ENCODE measurements at places on chromosomes 7 and 10.

GRCh38 chr7:140923358-140924006 is 1.2 kb downstream of the BRAF start:
- no peak for DNase-seq

DNA sequence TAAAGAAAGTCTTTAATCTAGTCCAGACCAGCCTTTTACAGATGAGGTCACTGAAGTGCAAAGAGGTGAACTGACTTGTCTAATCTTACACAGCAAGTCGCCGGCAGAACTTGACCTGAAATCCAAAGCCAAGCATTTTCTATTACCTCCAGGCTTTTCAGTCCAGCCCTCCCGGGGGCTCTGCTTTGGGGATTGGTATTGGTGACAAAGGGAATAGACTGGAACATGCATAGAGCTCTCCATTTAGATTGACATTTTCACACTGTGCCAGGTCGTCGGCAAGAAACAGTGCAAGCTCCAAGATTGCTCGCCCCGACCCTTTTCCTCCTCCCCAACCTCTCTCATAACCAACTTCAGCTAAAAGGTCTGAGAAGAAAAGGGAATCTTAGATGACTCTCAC is 42.2 kb upstream of the MTPAP start:
- DNase-seq: no peak

GRCh38 chr7:43135129-43135528 is 22.7 kb downstream of the HECW1 start:
- DNase-seq: no peak

- no peak for DNase-seq
Measured at GRCh38 chr10:5895804-5896203, 5.8 kb downstream of the FBH1 start.

DNA sequence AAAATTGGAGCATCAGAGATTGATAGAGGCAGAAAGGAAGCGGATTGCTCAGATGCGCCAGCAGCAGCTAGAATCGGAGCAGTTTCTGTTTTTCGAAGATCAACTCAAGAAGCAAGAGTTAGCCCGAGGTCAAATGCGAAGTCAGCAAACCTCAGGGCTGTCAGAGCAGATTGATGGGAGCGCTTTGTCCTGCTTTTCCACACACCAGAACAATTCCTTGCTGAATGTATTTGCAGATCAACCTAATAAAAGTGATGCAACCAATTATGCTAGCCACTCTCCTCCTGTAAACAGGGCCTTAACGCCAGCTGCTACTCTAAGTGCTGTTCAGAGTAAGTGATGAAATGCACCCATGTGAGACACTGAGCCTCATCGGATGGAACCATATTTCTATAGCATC is 33.1 kb downstream of the STAMBPL1 start:
- DNase-seq: no peak

DNA sequence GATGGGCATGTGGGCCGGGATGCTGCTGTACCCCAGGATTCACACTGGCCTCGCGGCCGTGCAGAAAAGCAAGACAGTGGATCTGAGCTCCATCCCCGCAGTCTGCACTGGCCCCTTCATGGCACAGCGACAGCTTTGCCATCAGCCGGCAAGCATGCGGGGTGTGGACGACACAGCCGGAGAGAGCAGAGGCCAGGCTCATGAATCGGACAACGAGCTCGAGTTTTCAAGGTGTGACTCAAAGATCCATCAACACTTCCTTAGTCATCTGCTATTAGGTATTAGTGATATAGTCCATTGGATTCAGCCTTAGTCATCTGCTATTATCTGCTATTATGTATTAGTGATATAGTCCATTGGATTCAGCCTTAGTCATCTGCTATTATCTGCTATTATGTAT is 254.7 kb downstream of the KLF6 start:
- no peak for DNase-seq

GRCh38 chr10:133166828-133167692 is 7.0 kb downstream of the KNDC1 start:
- DNase-seq: no peak

DNA sequence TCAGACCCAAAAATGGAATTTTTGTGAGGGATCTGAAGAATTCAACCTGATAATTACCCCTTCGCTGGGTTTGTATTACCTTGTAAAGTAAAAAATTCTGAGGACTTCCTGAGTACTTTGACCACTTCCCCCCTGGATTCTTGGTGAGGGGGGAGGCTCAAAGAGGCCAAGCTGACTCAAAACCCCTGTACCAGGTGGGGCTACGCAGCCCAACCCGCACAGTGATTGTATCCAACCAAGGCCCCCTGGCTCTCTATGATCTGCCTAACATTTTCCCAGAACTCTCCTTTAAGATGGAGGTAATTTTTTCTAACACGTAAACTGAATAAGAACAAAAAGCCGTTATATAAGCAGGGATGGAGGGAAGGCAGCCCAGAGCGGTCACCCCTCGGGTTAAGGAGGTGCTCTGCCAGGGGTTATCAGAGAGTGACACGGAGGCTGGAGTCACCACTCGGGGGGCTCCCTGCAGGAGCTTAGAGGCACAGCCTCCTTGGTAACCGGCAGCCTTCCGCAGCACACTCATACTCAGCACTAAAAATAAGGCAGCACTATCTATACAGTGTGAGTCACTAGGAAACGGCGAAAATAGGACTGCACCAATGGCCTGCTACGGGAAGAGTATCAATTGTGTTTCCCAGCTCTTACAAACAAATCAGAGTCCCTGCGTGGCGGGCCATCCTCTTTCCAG is 255.4 kb downstream of the ELMO1 start:
- DNase-seq: no peak

- no peak for DNase-seq
Measured at GRCh38 chr10:106107706-106108105, 1056.8 kb downstream of the SORCS1 start.

DNA sequence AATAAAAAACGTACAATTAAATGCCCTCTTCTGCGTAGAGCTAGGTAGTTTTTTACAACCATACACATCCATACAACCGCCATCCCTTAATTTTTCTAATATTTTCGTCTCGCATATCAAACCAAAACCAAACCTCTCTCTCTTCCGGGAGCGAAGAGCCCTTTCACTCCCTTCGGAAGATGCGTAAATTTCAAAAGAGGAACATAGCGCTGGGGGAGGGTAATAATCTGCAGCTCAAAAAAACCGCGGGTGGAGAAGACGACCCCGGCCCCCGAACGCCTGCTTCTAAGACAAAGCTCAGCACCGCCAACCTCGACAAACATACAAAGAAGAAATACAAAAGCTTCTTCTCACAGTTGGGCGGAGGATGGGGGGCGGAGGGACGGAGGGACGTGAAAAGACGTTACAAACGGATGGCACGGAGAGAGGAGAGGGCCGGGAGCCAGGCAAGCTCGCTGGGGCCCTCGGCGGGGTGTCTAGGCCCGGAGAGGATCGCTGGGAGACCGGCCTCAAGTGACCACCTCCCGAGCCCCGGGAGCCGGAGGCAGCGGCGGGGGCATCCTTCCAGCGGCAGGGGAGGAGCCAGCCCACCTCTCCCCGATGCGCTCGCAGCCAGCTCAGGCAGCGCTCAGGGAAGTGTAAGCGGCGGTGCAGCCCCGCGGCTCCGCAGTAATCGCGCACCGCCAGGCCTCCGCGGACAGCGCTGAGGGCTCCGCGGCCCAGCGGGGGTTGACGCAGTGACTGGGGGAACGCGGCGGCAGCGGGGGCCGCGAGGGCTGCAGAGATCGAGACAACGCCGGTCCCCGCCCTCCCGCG is 851 bp downstream of the MKRN1 start:
- DNase-seq: no peak

- no peak for DNase-seq
Measured at GRCh38 chr7:128867241-128867640, 4.6 kb downstream of the ATP6V1F start.

DNA sequence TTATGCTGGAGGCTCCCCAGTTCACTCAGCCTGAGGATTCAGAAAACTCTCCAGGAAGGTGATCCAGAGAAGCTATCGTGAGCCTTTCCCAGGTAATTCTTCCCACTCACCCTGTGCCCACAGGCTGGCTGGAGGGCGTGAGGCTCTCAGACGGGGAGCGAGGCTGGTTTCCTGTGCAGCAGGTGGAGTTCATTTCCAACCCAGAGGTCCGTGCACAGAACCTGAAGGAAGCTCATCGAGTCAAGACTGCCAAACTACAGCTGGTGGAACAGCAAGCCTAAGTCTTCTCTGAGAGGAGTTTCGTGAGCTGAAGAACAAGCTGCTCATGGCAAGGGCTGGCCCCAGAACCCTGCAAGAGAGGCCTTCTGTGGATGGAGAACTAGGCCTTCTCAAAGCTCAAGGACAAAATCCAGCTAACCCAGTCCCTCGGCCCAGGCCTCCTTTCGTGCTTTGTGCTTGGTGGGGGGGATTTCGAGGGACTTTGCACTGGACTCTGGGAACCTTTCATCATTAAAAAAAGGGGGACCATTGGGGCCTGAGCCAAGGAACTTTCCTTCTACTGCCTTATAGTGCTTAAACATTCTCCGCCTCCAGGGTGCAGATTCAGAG is 23.6 kb downstream of the NOBOX start:
- no peak for DNase-seq

- DNase-seq: no peak
Measured at GRCh38 chr10:24929904-24930303, 22.5 kb downstream of the PRTFDC1 start.

DNA sequence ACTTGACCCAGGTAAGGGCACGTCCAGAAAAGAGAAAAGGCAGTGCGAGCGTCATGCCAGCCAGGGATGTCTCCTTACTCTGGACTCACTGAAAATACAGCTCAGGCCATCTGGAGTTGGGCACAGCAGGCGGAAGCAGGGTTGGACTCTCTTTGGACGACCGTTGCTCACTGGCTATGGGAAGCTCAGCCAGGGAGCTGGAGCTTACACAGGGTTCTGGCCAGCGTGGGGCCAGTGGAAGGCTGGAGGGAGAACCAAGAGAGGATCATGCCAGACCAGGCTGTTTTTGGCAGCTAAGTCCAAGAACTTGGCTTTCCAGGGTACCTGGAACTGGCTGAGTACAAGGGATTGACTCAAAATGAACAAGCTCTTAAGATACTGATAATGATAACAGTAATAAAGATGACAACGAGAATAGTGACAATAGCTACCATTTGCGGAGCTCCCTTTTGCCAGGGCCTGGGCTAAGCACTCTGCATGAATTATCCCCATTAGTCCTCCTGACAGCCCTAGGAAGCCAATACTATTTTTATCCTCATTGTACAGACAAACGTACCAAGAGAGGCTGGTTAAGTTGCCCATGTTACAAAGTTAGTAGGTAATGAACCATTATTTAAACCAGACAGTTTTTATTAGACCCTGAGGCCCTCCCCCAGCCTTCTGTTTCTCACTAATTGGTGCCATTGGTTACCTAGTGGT is 177.6 kb downstream of the PTPN20 start:
- no peak for DNase-seq

GRCh38 chr10:132918264-132918616 is 24.1 kb downstream of the CFAP46 start:
- no peak for DNase-seq

- no peak for DNase-seq
Measured at GRCh38 chr10:49271346-49271745, 27.6 kb upstream of the C10orf71 start.

GRCh38 chr10:4802711-4803487 is 23.1 kb upstream of the AKR1E2 start:
- no peak for DNase-seq

- no peak for DNase-seq
Measured at GRCh38 chr7:150972023-150972468, 6.1 kb downstream of the KCNH2 start.

DNA sequence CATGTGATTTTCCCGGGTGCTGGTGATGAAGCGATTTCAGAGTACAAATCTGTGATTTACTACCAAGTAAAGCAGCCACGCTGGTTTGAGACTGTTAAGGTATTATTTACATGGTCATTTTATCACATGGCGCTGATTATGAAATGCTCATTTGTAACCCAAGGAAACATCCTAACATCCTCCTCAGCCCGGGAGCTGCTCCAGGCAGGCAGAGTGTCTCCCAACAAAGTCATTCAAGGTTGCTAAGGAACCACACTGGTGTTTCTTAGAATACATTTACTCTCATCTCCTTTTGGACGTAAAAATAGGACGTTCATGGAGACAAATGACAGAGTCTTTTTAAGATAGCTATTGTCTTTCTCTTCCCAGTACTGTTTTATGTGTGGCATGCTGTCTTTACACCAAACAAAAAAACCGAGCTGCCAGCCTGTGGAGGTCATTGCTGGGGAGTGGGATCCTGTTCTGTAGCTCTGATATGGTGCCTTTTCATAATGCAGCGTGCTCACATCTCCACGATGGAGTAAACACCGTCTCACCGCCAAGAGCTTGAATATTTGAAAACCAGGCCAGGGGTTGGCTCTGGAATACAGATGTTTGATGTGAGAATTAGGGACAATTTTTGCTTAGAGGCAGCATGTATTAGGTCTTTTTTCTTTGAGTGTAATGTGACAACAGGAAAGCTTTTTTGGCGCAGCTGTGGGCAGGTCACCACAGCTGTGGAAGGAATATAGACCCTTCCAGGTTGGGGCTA is 119.6 kb downstream of the DOCK1 start:
- DNase-seq: no peak

DNA sequence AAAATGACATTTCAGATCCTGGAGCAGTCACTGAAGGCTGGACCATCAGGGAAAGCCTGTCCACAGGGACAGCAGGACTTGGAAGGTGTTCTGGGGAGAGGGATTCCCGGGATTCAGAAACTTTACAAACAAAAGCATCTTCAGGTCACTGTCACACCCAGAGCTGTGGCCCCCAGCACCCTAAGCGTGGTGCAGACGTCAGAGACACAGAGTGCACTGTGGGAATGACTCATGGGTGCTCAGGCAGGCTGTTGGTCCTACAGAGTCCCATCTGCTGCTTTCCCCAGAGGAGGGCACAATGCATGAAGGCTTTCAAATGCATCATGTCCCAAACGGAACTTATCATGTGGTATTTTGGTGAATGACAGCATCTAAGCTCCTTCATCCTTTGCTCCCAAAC is 13.1 kb upstream of the LRMDA start:
- DNase-seq: no peak

GRCh38 chr7:19663816-19664462 is 44.9 kb downstream of the POLR1F start:
- no peak for DNase-seq

GRCh38 chr10:35300063-35300699 is 36.1 kb upstream of the CCNY start:
- DNase-seq: no peak

GRCh38 chr7:66118603-66119002 is 4.0 kb downstream of the CRCP start:
- no peak for DNase-seq

All from esophagus squamous epithelium (tissue), 5 donors.